ENCODE measurements at places on chromosomes 2 and 18.

GRCh38 chr2:196260546-196260945 is 89.2 kb upstream of the STK17B start:
- DNase-seq, result no peak

- DNase-seq, result no peak
Observed at GRCh38 chr18:685438-685837, 27.0 kb downstream of the ENOSF1 start.

DNA sequence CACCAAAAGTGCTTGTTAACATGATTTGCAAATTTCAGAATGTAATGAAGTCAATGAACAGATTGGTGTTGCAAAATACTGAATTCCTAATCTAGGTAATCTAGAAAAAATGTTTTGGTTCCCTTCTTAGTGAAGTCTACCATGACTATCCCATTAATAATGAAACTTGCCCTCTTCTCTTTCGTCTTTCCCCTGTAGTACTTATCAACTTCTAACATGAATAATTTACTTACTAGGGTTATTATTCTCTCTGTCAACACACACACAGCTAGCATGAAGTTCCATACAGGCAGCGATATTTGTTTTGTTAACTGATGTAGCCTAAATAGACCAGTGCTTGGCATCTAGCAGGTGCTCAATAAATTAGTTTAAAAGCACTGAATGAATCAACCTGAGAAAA is 160.2 kb downstream of the NCK2 start:
- DNase-seq, result no peak

DNA sequence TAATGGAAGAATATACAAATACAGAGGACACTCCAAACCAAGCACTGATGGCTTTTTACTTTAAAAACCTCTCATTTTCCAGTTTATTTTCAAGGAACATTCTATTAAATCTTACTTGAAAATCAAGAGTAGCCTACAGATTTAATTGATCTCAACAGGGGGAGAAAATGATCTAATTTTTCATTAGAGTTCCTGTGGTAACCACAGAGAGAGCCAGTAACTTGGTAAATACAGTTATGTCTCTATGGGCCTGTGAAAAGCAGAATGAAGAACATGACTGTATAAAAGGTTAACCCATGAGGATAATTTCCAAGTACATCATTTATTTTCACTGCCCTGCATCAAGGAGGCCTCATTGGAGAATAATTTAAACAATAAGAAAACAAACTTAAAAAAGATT is 39.8 kb upstream of the ITPRID2 start:
- no peak for DNase-seq

GRCh38 chr2:223894968-223895367 is 50.2 kb downstream of the WDFY1 start:
- no peak for DNase-seq

GRCh38 chr2:182628916-182629315 is 87.1 kb upstream of the DNAJC10 start:
- no peak for DNase-seq

GRCh38 chr2:170707821-170708795 is 7.0 kb upstream of the SP5 start:
- DNase-seq, result no peak

GRCh38 chr2:3754795-3755194 is 51.4 kb downstream of the DCDC2C start:
- DNase-seq, result no peak

All from activated naive CD4-positive, alpha-beta T cell treated with Interleukin-2 at 50 U/mL for 16 hours (primary cell).